Stimulated activated CD8-positive, alpha-beta memory T cell treated with anti-CD3 and anti-CD28 coated beads, Interleukin-2, amount 100 ng/mL, for 1 hour (primary cell): ENCODE measurements at places on chromosomes 2 and 18.

- no peak for DNase-seq
Measured at GRCh38 chr2:240236217-240237111, 96.0 kb upstream of the OTOS start.

GRCh38 chr2:70958759-70959158 lies 19.7 kb upstream of the ANKRD53 start:
- no peak for DNase-seq

GRCh38 chr2:178043266-178043665 lies 29.3 kb downstream of the PDE11A start:
- DNase-seq: no peak

DNA sequence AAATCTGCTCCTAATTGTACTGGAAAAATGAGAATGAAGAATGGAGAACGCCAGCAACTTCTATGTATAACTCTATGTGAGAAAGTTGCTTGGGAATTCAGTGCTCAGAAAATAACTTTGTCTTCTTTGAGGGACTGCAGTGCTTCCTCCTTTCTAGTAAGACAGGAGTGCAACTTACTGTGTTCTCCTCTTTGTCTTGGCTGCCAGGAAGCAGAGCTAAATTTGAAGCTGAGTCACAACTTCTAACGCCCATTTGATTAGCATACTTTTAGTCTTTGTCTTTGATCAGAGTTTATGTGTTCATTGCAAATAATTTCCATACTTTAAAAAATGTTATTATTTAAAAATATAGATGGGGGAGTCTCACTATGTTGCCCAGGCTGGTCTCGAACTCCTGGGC lies 6.6 kb downstream of the ARHGAP25 start:
- no peak for DNase-seq

DNA sequence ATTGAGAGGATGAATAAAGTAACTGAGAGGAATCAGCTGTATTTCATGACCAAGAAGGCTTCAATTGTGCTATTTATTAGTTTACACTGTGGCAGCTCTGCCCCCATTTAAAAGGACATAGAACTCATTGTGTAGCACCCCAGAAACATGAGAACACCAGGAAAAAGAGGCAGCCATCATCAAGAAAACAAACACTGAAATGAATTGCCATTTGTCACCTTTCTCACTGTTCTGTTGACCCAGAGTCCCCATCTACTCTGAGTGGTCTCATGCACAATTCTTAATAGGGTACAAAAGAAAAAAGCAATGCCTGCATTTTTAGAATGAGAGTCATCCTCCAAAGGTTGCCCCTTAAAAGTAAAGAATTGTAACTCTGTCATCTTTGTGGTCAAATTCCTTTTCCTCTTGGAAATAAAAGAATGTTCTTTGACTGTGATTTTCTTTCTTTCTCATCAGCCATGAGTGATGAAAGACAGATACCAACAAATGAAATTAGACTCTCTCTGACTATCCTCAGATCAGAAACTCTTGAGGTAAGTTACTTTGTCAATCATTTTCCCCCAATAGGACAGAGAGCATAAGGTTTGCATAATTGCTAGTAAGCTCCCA lies 1941.9 kb upstream of the PIK3C3 start:
- no peak for DNase-seq

GRCh38 chr2:208134928-208135586 lies 5.4 kb upstream of the CRYGC start:
- DNase-seq: no peak

DNA sequence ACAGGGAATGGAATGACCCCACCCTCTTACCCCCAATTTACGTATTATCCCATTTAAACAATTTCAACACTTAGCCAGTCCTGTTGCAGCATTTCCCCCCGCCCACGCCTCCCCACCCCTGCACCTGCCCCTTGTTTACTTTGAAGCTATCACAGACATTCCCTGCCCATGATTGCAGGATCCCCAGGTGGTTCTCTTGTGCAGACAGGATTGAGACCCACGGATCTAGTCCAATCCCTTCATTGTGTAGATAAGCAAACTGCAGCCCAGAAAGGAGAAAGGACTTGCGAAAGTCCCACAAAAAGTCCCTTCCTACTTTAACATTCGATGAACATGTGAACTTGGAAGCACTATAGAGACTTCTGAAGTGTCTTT lies 38.9 kb downstream of the TMEM17 start:
- DNase-seq: no peak

DNA sequence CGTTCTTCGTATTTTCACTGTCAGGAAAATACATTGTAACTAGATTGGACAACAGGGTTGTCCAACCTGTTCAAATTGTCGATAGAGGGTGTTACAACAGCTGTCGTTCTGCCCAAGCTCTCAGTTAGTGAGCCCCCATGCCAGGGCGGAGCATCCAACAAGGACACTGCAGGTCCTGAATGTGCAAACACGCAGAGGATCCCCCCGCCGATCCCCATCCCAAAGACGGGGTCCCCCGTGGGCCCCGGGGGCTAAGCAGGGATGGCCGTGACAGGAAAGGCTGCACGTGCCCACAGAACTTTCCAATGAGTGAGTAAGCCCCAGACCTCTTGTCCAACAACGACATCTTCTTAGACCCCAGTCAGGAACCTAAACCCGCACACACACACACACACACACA lies 140.8 kb downstream of the PXDN start:
- DNase-seq: no peak
